Neural progenitor cell (in vitro differentiated cells): ENCODE measurements at places on chromosomes 3 and 15.

DNA sequence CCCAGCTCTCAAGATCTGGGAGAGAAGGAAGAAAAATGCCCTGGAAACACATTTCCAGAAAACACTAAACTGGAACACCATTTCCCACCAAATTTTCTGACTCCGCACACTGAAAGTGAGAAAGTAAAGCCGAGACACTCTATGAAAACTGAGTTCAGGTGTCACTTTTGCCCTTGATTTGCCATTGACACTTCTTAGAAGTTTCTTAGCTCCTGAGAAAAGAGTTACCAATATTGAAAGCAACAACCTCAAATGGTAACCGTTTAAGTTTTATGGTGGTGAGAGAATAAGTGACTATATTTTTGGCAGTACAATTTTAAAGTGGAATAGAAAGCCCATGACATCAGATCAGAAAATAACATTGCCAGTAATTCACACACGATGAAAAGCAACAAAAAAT lies 39.0 kb downstream of the CD86 start:
- no peak for DNase-seq
- no peak overlapping the region for H3K4me3 ChIP-seq
- no peaks in the 10 kb centered on the region for H3K36me3 ChIP-seq
- no peaks in the 10 kb centered on the region for H3K4me1 ChIP-seq
- no peaks in the 10 kb centered on the region for H3K27me3 ChIP-seq

- H3K4me3 ChIP-seq: no peak overlapping the region
- DNase-seq: peak; percentile 75
- no peaks in the 10 kb centered on the region for H3K4me1 ChIP-seq
- no peak overlapping the region for H3K27ac ChIP-seq
- H3K27me3 ChIP-seq: no peaks in the 10 kb centered on the region
Measured at GRCh38 chr15:27358751-27359434, 387.9 kb downstream of the GABRG3 start.

DNA sequence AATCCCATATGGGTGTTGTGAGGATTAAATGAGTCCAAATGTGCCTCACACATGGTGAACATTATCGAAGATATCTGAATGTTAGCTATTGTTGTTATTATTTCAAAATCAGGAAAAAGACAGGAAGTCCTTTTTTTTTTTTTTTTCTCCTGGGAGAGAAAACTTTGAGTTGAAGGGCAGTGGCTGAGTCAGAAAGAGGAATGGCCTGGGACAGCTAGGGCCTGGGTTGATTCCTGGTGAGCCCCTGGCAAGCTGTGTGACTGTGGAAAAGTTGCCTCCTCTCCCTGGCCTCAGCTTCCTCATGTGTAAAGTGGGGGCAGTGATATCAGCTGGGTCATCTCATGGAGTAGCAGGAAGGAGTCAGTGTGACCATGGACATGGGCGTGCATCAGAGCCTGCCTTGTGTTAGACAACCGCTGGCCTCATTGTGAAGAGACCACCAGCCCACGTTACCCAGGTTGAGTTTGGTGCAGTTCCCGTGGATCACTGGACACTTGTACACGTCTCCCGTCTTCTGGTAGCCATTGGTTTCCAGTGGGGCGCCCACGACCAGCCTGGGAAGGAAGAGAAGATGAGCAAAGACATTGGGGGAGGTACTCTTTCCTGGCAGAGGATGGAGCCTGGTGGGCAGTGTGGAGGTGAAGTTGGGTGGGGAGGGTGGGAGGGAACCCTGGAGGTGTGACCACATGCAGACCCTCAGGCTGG lies 63.1 kb downstream of the ITGA11 start:
- no peaks in the 10 kb centered on the region for H3K36me3 ChIP-seq
- no peak for DNase-seq
- H3K27ac ChIP-seq: no peak overlapping the region
- H3K27me3 ChIP-seq: no peaks in the 10 kb centered on the region
- H3K4me3 ChIP-seq: no peak overlapping the region

GRCh38 chr3:142738396-142738795 lies 14.6 kb downstream of the TRPC1 start:
- no peak overlapping the region for H3K27ac ChIP-seq
- no peaks in the 10 kb centered on the region for H3K27me3 ChIP-seq
- DNase-seq: no peak
- no peak overlapping the region for H3K4me3 ChIP-seq
- no peaks in the 10 kb centered on the region for H3K36me3 ChIP-seq

GRCh38 chr3:32226875-32227500 lies 11.5 kb upstream of the CMTM8 start:
- DNase-seq: no peak
- no peaks in the 10 kb centered on the region for H3K36me3 ChIP-seq

GRCh38 chr15:99014803-99015697 lies 7.5 kb upstream of the PGPEP1L start:
- H3K27me3 ChIP-seq: peaks cover 35% of the 10 kb centered on the region
- H3K27ac ChIP-seq: no peak overlapping the region
- no peaks in the 10 kb centered on the region for H3K36me3 ChIP-seq
- peak; percentile 91 for DNase-seq
- peaks cover 7% of the 10 kb centered on the region for H3K4me1 ChIP-seq
- peak overlapping the region; percentile 64 for H3K4me3 ChIP-seq

DNA sequence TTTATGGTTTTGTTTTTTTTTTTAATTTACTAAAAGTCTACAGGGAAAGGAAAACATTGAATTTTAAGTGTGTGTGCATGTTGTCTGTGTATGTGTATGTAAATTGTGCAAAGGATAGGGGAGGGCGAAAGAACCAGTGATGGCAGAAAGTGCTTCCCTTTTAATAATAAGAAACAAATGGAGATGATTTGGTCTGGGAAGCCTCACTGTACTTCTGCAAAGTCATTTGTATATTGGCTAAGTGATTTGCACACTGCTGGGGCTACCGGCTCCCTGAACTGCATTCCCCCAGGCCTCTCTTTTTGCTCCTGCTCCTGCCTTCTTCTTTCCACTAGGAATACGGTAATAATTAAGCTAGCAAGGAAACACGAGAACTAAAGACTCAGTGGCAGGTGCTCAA lies 101.2 kb downstream of the CD47 start:
- no peaks in the 10 kb centered on the region for H3K4me1 ChIP-seq
- no peak overlapping the region for H3K27ac ChIP-seq
- no peaks in the 10 kb centered on the region for H3K27me3 ChIP-seq
- no peak for DNase-seq
- H3K36me3 ChIP-seq: no peaks in the 10 kb centered on the region
- no peak overlapping the region for H3K4me3 ChIP-seq

DNA sequence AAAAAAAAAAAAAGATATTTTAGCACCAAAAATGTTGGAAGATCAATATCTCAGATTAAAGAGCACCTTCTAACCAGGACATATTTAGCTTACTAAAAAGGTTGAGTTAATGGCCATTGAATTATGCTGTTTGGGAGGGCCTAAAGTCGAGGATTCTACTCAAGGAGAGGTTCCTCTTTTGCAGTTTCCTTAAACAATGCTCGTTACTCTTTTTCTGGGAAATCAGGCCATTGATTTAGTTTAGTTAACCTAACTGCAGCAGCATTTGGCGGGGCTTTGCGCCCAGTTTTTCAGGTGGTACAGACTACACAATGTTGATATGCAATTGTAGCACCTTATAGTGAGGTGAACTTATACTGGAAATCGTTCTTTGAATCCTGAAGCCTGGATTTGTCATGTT lies 6.8 kb downstream of the ABHD2 start:
- DNase-seq: no peak
- peaks cover 12% of the 10 kb centered on the region for H3K4me1 ChIP-seq
- no peaks in the 10 kb centered on the region for H3K27me3 ChIP-seq
- H3K4me3 ChIP-seq: no peak overlapping the region

DNA sequence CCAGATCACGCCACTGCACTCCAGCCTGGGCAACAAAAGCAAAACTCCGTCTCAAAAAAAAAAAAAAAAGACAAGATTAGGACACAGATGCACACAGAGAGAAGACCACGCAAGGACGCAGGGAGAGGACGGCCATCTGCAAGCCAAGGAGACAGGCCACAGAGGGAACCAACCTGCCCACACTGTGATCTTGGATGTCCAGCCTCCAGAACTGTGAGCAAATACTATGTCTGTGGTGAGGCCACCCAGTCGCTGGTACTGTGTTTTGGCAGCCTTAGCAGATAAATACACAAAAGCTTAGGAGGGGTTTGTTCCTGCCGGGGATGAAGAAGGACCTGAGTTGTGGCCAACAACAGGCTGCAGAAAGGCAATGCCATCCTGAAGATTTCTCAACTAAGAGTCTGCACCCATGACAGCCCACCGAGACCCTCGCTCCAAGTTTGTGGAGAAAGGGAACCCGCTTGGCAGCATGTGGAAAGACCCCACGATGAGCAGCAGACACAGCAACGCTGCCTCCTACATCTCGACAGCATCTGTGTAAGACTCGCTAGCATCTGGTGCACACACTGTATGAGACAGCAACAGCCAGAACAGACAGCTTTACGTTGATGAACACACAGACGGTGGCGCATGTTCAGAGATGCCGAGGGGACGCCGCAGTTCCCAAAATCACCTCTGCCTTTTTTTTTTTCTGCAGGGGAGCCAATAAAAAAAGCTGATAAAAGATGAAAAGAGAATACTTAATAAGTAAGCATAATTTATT lies 13.7 kb downstream of the CYFIP1 start:
- H3K36me3 ChIP-seq: no peaks in the 10 kb centered on the region
- no peak overlapping the region for H3K4me3 ChIP-seq
- DNase-seq: no peak
- no peak overlapping the region for H3K27ac ChIP-seq
- H3K4me1 ChIP-seq: no peaks in the 10 kb centered on the region

GRCh38 chr3:37116998-37117397 lies 57.4 kb downstream of the LRRFIP2 start:
- H3K27ac ChIP-seq: no peak overlapping the region
- no peak for DNase-seq
- H3K27me3 ChIP-seq: no peaks in the 10 kb centered on the region
- H3K4me1 ChIP-seq: no peaks in the 10 kb centered on the region
- no peak overlapping the region for H3K4me3 ChIP-seq
- H3K36me3 ChIP-seq: peaks cover under 1% of the 10 kb centered on the region

GRCh38 chr3:172179680-172180399 lies 140.5 kb downstream of the FNDC3B start:
- no peak for DNase-seq
- H3K27me3 ChIP-seq: no peaks in the 10 kb centered on the region
- peaks cover 20% of the 10 kb centered on the region for H3K4me1 ChIP-seq
- no peak overlapping the region for H3K4me3 ChIP-seq
- no peaks in the 10 kb centered on the region for H3K36me3 ChIP-seq
